ENCODE measurements at places on chromosomes 2 and 18.
A peak's percentile ranks its signal among the peaks of the same experiment; 100 is the strongest.

- DNase-seq = no peak
Measured at GRCh38 chr2:38444247-38444646, 67.2 kb upstream of the ATL2 start.

DNA sequence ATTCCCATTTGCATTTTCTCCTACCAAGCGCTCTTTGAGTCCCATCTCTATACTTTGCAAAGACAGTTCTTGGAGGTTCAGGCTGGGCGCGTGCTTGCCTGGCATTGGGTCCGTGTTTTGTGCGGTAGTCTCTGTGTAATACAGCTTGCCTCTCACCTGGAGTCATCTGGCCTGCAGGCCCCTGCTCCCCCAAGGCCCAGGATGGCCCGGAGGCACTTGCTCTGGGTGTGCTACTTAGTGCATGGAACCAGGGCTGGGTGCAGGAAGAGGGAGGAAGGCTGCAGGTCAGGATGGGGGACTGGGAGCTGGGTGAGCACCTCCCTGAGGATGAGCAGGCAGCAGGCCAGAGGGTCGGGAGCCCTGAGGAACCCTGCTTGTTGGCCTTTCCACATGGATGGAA is 220.9 kb downstream of the LDLRAD4 start:
- DNase-seq = no peak

GRCh38 chr2:9832586-9832985 is 10.7 kb upstream of the TAF1B start:
- DNase-seq = no peak

DNA sequence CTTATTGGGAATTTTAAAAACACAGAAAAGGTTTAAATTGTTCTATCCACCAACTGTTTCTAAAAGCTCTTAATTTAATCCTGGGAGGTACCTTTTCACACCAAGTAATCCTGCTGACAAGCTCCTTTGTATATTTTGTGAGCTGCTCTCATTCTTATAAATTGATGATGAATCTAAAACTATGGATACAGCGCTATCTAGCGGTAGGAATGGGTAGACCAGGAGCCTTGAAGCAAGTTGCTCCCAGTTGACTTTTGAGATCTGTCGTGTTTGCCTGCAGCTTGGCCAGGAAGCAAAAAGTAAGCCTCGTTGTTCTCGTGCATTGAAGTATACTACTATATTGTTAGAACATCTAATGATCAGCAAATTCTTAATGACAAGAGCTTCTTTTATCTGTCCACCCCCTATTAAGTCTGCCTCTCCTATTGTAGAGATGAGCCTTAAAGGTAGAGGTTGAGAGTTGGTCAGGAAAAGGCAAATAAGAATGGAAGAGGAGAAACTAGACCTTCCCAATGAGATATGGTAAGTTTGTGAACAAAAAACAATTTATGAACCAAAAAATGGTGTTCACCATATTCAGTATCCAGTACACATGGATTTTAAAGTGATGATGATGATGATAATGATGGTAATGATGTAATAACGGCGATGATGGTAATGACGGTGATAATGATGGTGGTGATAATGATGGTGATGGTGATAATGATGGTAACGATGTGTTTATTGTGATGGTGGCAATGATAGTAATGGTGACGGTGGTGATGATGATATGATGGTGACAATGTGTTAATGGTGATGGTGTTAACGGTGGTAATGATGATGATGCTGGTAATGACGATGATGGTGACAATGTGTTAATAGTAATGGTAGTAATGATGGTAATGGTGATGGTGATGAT is 212.1 kb upstream of the NCKAP5 start:
- peak; percentile 12 for DNase-seq

DNA sequence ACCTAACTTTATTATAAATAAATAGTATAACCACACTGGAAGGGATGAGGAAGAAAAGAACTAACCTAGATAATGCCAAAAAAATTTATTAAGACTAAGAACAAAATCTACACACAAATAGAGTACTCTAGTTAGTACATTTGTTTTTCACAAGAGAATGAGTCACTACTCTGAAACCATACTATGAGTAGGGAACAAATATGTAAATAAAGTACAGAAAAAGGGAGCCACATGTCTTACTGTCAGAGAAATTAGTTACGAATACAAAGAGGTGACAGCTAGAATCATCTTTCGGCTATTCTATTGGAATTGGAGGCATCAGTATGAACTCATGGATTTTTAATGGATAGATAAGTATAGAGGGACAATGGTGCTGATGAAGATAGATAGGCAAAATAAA is 150.5 kb downstream of the COPS8 start:
- DNase-seq = no peak

DNA sequence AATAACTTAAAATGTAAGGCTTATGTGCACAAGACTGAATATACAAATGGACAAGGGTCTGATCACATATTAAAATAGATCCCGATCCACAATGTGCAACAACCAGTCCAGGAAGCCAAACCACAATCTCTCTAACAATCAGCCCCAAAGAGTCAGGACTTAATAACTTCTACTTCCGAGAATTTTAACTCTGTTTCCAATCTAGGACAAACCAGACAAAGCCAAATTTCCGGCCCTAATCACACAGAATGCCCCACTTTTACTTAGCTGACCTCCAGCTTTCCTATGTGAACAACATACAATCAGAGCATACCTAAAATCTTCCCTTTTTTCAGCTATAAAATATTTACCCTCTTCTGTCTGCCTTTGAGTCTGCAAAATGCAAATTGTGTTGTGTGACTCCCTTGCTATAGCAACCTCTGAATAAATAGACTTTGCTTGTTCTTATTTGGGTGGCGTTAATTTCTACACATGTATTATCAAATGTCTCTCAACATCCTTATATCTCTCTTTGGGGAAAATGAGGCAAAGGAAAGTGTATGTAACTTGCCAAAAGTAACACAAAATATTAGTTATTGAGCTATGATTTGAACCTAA is 381.9 kb upstream of the MC4R start:
- DNase-seq = no peak

GRCh38 chr2:241801611-241802420 is 7.2 kb upstream of the NEU4 start:
- peak; percentile 18 for DNase-seq

GRCh38 chr2:24620936-24621335 is 129.9 kb downstream of the NCOA1 start:
- DNase-seq = no peak

DNA sequence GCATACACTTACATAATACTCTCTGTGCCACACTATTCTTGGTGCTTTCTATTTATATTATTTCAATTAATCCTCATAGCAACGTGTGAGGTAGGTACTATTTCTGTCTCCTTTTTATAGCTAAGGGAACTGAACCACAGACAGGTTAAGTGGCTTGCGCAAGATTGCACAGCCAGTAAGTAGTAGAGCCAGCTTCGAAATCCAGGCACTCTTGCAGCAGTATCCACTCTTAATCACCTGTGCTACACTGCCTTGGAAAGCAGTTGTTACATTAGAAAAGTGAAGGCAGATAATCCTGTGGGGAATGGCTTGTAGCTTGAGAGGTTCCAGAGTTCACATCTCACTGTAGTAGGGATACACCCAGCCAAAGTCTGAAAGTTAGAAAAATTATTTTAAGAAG is 198.3 kb downstream of the LDLRAD4 start:
- DNase-seq = no peak

DNA sequence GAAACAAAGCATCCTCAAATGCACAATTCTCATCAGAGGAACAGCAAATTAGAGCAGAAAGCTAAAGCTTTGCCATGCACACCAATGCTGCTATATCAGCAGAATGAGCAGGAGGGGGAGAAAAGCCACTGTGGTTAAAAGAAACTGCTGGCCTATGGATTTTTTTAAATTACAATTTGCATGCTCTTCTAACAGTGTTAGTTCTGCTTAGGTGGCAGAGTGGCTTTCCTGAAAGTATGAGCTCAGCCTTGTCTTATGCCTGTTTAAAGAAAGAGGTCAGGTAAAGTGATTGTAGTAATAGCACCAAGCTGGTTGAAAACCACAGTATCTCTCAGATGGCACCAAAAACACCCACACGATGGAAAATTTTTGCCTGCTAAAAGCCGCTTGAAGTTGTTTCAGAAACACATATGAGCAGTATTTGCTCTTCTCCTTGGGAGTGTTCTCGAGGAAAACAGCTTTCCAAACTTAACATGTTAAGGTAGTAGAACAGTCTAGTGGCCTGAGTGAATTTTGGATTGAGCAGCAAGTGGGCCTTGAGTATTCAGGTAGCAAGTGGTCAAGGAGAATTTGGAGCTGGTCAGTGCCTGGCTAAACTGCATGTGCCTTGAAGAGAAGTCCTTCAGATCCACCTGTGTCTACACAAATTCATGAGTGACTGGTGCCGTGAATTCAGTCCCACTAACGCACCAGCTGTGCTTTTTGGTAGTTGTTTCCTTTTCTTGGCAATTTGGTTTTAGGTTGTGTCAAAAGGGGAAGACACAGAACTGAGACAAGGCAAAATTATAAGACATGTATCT is 19.6 kb upstream of the NDUFV2 start:
- DNase-seq = peak; percentile 38

DNA sequence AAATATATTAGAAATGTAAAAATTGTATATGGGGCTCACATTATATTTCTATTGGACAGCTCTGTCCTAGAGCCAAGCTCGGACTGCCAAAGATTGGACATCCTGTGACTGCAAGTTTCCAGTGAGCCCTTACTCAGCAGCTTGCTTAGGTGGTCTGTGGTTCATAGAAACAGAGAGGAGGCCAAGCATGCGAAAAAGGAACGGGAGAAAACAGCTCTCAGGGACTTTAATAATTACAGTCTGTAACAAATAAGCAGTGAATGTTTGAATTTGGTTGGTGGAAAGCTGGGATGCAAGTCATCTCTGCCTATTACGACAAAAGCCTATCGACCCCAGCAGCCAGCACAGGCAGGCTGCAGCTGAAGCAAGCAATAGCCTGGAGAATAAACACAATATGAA is 35.6 kb downstream of the WIPF1 start:
- DNase-seq = no peak

DNA sequence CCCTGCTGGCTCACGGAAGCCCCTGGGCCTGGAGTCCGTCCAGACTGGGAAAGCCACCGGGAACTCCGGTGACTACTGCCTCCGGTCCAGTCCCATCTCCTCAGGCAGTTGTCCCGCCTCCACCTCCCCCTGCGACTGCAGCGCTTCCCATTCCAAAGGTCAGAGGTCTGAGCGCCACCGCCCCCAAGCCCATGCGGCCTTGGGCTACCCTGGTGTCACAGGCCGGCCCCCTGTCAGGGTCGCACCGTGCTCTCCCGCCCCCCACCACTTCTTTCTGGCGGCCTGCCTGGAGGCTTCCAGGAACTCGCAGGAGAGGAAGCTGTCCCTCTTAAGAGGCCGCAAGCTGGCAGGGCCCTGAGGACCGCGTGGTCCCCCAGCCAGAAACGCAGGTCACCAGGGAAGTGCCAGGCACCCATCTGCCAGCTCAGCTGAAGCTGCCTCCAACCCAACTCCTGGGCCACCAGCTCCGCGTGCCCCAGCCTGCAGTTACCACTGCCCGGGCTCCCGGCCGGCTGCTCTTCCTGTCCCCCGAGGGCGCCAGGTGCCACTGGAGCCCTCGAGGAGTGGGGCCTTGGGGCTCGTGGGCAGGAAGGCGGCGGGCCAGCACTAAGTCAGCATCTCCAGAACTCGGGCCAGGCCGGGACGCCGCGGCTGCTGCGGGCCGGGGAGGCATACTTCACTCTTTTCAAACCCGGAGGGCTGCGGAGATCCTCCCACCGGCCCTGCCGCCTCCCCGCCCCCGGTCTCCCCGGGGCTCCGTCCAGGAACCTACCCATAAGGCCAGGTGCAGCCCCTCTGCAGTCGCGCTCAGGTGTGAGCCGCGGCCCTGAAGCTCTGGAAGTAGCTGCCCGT is 83.3 kb upstream of the POMC start:
- DNase-seq = peak; percentile 58

DNA sequence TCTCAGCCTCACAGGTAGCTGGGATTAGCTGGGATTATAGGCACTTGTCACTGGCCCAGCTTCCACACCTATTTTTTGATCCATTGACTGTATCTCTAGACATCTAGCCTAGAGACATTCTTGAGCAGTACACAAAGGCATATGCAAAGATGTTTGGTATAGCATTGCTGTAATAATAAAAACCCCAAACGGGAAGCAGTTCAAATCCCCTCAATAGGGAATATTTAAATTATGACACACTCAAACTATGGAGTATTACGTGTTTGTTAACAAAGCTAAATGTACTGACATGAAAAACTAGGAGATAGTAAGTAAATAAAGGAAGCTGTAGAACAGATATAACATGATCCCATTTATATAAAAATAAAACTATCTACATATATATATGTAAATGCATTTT is 27.7 kb downstream of the DOK1 start:
- DNase-seq = no peak

- peak; percentile 66 for DNase-seq
Measured at GRCh38 chr2:60899230-60899891, 18.0 kb downstream of the REL start.

DNA sequence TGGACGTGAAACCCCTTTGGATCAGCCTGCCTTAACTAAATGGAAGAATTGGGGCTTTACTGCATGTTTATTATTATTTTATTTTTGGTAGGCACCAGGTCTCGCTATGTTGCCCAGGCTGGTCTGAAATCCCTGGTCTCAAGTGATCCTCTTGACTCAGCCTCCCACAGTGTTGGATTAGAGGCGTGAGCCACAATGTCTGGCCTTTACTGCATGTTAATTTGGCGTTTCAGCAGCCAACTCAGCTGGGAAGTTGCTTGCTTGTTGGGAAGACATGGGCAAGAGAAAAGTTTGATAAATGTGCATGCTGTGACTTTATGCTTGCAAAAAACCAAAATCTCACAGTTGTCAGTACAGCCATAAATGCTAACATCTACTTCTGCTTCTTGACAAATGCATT is 105.1 kb downstream of the FMNL2 start:
- DNase-seq = no peak

- DNase-seq = no peak
Measured at GRCh38 chr2:595831-596592, 81.2 kb downstream of the TMEM18 start.

- no peak for DNase-seq
Measured at GRCh38 chr2:85753035-85753524, 711 bp upstream of the ATOH8 start.

- DNase-seq = no peak
Measured at GRCh38 chr2:177474301-177474700, 81.7 kb downstream of the AGPS start.

- DNase-seq = no peak
Measured at GRCh38 chr2:224709301-224709700, 6.9 kb downstream of the CCDC195 start.

DNA sequence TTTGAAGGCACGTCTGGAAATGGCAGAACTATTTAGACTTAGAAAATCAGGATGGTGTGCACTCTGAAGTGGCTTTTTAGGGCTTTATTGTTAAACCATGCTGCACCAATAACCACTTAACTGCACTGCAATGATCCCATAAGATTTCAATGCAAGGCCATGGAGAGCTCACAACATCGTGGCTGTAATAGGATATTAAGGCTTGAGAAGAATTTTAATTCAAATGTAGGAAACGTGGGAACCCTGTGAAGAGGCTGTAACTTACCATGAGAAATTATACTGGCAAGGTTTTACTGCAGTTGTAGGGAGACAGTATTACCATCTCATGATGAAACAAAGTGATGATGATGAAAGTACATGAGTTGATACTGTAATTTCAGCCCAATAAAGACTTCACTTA is 242.5 kb downstream of the AFF3 start:
- no peak for DNase-seq
